ENCODE measurements at places on chromosomes 2 and 18. TPM values are rescaled to one million over a fixed set of nuclear protein-coding genes. Genes with fewer than 3 reads are reported as not detected.

DNA sequence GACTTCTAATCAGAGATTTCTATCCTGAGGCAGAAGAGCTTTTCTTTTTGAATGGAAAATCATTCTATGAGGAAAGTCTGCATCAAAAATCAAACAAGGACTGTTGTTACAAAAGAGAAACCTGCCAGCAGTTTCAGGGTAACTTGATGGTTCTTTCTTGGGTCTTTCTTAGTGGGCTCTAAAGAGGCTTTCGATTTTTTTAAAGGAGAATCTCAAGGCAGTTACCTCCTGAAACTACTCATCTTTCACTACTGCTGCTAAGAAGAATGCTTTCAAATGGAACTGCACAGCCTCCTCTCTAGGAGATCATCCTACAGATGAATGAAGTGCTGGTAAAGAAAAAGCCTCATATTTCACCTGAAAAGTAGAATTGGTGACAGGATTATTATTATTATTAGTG, 272.3 kb downstream of the ERBB4 start:
- H3K36me3 ChIP-seq, result no peaks in the 10 kb centered on the region
- H3K27ac ChIP-seq, result no peak overlapping the region
- no peaks in the 10 kb centered on the region for H3K4me1 ChIP-seq
- no peak for DNase-seq
- no peaks in the 10 kb centered on the region for H3K27me3 ChIP-seq

GRCh38 chr2:209334188-209335017, 89.4 kb upstream of the MAP2 start:
- no peaks in the 10 kb centered on the region for H3K4me1 ChIP-seq
- H3K27me3 ChIP-seq, result no peaks in the 10 kb centered on the region
- no peak overlapping the region for H3K27ac ChIP-seq
- H3K4me3 ChIP-seq, result no peak overlapping the region
- DNase-seq, result no peak

DNA sequence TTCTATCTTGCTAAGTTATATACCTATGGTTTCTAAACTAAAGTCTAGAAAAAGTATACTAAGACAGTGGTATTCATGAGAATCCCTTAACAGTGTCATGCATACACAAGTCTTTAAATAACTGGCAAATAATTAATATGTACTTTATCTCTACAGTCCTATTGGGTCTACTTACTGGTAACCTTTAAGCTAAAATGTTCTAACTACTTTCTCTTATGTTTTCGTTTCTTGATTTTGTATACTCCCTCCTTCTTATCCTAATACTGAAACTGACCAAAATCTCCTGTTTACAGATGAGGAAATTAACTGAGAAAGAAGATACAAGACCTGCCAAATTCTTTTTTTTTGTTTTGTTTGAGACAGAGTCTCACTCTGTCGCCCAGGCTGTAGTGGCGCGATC, 74.6 kb downstream of the CCDC88A start:
- H3K4me3 ChIP-seq, result no peak overlapping the region
- no peaks in the 10 kb centered on the region for H3K4me1 ChIP-seq
- no peaks in the 10 kb centered on the region for H3K36me3 ChIP-seq
- H3K27me3 ChIP-seq, result no peaks in the 10 kb centered on the region

GRCh38 chr18:48889981-48890762, 60.6 kb downstream of the SMAD7 start:
- H3K27me3 ChIP-seq, result no peaks in the 10 kb centered on the region
- no peak for DNase-seq
- no peaks in the 10 kb centered on the region for H3K4me1 ChIP-seq
- no peak overlapping the region for H3K4me3 ChIP-seq
- no peaks in the 10 kb centered on the region for H3K36me3 ChIP-seq

DNA sequence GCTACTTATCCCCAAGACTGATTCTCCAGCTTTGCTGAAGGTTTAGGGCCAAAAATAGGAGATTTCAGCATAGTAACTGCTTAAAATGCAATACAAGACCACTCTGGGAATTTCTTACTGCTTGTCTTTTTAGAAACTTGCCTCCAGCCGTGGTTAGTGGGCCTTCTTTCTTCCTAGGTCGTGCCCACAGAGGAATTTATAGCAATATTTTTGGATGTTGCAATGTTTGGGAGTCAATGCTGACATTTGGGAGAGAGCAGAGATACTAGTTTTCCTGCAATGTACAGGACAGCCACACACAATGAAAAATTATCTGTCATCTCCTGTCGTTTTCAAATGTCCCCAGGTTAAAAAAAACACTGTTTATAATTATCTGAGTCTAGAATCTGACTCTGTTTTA, 25.6 kb upstream of the CERS6 start:
- no peak overlapping the region for H3K27ac ChIP-seq
- no peaks in the 10 kb centered on the region for H3K36me3 ChIP-seq
- peaks cover 9% of the 10 kb centered on the region for H3K4me1 ChIP-seq
- no peak overlapping the region for H3K4me3 ChIP-seq

DNA sequence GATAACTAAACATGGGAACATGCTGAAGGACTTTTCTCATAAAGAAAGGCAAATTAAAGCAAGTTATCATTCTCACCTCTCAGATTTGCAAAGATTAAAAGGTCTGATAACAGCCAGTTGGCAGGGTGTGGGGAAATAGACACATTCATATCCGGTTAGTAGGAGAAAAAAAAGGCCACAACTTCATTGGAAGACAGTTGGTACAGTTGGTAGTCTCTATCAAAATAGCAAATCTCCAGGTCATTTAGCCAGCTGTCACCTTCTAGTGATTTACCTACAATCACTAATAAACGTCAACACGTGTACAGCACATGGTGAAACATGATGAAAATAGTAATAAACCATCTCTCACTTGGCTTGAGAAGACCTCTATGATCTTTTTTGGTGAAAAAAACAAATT, 16.6 kb downstream of the INPP5D start:
- peaks cover 32% of the 10 kb centered on the region for H3K36me3 ChIP-seq
- no peaks in the 10 kb centered on the region for H3K27me3 ChIP-seq
- peak overlapping the region; percentile 71 for H3K27ac ChIP-seq
- peak; percentile 73 for DNase-seq

DNA sequence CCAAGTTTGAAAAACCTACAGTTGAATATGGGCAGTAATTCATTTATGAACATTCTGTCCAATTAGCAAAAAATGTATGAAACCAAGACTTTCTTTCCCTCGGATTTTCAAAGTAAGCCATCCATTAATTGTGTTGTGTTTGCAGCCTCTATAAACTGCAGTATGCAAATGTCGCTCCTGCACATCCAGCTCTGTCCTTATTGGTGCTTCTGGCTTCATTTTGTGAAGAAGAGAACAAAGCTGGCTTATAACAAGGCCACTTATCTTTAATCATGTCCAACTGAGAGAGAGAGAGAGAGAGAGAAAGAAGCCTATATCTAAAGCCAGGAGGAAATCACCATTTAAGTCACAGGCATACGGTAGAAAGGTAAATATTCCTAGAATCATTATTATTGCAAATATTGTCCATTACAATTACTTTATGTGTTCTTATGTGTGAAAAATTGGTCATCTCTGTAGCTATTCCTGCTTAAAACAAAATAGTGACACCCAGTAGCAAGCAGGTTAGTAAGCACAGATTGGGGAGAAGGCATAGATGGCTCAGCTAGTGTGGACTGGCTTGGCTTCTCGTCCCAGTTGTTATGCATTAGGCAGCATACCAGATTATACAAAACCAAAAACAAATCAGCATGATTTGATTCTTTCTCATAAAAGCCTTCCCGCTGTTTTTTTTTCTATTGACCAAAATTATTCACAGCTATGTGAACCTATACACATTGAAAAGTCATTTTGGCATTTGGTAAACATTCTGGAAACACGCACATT, 726.4 kb upstream of the SOX11 start:
- no peaks in the 10 kb centered on the region for H3K27me3 ChIP-seq
- no peak for DNase-seq
- H3K36me3 ChIP-seq, result no peaks in the 10 kb centered on the region
- H3K27ac ChIP-seq, result no peak overlapping the region
- no peaks in the 10 kb centered on the region for H3K4me1 ChIP-seq

GRCh38 chr18:76451396-76452331, 43.4 kb downstream of the ZNF516 start:
- H3K36me3 ChIP-seq, result no peaks in the 10 kb centered on the region
- H3K4me1 ChIP-seq, result peaks cover 6% of the 10 kb centered on the region
- no peak overlapping the region for H3K27ac ChIP-seq
- H3K27me3 ChIP-seq, result no peaks in the 10 kb centered on the region

Gene HOXD4
- total RNA-seq, result not detected

Gene ANKRD36
- 85.2 TPM for total RNA-seq

Gene MATN3
- total RNA-seq, result not detected

Gene SLC35F5
- 31.6 TPM for total RNA-seq

Gene NT5C1B
- not detected for total RNA-seq

All from CD4-positive, CD25-positive, alpha-beta regulatory T cell (primary cell).